Activated CD4-positive, alpha-beta T cell treated with anti-CD3 and anti-CD28 coated beads, Interleukin-2, Interleukin-6, amounts not matched to agents 100 ng/mL and 50 ng/mL, durations not matched to agents 16 hours and 8 hours (primary cell): ENCODE measurements at places on chromosomes 1 and 21.
A peak's percentile ranks its signal among the peaks of the same experiment; 100 is the strongest.

GRCh38 chr1:53311702-53312305, 16.1 kb downstream of the LRP8 start:
- no peak for DNase-seq

DNA sequence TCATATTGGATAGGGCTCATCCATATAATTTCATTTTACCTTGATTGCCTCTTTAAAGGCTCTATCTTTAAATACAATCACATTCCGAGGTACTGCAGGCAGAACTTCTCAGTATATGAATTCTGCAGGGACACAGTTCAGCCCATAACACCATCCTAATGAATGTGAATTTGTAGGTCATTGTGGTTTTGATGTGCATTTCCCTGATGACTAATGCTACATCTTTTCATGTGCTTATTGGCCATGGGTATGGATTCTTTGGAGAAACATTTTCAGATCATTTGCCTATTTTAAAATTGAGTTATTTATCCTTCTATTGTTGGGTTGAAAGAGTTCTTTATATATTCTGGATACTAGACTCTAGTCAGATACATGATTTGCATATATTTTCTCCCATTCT, 9.6 kb upstream of the RPS6KC1 start:
- no peak for DNase-seq

DNA sequence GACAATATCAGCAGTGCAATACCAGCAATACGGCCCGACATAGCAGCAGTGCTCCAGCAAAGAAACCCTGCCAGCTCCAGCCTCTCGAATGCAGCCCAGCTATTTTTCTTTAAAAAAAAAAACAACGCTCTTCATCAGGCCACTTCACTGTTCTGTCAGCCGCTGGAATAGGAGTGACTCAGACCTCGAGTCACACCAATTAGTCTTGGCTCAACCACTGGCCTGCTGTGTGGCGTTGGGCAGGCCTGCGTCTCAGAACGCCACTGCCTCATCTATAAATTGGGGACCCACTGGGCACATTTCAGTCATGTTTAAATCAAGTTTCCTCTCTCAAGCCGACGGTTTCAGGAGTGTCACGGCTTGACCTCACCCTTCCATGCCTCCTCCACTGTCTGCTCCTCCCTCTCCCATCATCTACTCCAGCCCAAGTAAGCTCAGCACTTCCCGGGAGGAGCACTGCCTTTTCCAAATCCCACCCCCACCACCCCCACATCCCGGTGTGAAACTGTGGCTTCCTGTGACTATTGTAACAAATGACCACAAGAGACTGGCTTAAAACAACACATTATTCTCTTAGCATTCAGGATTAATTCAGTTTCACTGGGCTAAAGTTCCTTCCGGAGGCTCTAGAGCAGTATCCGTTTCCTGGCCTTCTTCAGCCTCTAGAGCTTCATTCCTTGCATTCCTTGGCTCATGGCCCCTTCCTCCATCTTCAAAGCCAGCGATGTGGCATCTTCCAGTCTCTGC, 71.9 kb upstream of the EFHD2 start:
- no peak for DNase-seq

- DNase-seq = no peak
These were observed 3.7 kb downstream of the PLPPR4 start for GRCh38 chr1:99268021-99268420.

DNA sequence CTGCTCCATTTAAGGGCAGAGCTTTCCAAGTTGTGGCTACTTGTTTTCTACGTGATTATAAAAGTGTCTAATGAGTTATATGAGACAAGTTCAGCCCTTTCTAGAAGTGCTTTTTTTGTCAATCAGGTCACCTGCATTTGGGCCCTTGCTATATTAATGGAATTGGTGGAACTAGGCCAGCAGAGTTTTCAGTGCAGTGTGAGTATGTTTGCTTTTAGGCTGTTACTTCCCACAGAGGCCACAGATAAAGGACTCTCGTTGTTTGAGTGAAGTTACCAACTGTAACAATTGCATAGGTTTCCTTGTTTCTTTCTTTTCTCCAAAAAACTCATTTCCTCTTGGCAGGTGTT, 10.9 kb downstream of the SMAP2 start:
- DNase-seq = no peak

GRCh38 chr1:6317098-6317760, 56.3 kb upstream of the GPR153 start:
- DNase-seq = no peak

DNA sequence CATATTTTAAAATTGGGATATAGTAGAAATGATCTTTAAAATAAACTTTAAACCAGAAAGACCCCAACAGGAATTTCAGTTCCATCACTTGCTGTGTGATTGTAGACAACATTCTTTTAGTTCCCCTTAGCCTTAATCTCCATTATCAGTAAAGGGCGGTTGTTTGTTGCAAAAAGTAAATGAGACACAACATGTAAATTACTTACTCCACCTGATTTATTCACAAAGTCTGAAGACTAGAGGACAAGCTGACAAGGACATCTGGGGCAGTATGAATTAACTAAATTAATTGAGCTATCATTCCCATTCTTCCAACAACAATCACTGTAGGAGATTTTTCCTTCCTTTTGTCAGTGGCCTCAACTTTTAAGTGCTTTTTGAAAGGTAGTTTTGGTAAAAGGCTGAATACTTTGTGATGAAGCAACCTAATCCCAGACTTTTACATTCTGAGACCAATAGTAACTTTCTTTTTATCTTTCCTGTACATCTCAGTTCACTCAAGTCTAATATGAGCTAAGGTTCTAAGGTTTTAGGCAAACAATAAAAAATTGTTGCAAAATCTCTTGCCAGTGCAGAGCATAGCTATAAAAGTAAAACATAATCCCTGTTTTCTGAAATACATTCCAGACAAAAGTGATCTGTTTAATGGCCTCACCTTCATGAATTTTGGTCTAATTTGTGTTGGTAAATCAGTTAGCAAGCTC, 6.2 kb downstream of the SLC19A2 start:
- DNase-seq = no peak

DNA sequence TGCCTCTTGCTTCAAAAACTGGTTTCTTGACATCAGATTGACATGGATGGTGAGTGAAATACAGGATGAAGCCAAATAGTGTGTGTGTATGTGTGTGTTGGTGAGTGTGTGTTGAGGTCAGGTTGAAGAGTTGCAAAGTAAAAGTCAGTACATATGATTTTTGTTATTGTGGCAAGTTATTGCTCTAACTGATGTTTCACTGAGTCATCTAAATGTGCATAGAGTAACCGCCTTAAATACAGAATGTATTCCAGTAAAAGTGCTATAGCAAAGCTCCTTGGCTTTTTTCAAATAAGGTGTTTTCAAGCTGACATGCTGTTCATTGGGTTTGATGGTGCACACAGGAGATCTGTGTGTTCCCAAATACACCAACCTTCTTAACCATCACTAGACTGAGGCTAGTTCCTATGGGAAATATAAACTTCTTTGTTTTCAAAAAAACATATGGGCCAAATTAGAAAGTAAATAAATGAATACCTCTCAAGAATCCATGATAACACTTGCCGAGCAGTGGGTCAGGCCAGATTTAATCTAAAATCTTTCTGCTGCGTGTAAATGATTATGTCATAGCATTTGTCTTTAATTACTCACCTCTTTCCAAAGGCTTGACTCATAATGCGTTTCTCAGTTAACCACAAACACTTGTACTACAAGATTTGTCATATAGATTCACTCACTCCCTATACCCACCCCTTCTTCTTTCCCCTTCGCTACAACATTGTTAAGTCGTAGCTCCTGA, 151.1 kb downstream of the LYPLAL1 start:
- peak; percentile 82 for DNase-seq

DNA sequence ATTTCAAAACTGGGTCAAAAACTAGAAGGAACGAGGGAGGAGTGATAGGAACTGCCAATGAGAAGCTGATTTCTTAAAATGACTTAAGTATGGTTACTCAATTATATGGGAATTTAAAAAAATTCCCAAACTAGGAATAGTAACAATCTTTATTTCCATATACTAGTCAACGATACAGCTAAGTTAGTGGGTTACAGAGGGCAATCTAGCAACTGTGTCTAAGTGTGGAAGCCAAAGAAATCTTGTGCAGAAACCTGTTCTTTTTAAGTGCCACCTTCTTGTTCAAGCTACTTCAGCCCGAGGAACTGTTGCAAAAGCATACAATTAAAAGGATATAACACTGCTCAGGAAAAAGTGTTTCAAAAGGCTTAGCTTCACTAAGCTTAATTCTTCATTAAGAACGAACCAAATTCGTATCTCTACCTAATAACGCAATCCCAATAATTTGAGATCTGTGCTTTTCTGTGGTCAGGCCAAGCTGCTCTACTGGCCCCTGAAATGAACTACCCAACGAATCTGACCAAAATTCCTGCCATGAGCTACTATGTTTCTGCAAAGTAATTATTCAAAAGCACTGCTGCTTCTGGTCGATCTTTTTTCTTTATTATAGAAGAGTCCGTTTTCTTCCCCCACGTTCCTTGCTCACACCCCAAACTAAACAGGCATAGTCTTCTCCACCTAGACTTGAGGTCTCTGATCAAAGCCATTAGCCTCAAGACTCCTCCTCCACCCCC, 1.8 kb downstream of the USP24 start:
- DNase-seq = no peak

DNA sequence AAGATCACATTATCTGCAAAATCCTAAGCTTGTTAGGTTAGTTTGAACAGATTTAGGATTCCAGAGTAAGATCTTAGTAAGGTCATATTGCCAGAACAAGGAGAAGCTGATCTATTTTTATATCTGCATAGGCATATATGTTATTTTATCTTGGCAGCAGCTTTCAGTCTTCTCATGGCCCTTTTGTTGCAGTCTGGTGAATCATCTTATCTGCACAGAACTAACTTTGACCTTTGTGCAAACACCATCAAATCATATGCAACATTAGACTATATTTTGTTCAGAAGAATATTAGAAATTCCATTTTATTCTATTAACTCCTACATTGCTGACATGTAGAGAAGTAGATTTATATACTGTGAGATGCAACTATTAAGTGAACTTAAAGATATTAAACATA, 107.3 kb downstream of the CLEC20A start:
- no peak for DNase-seq

- DNase-seq = no peak
These were observed 163.3 kb downstream of the RHOU start for GRCh38 chr1:228898582-228898992.

- no peak for DNase-seq
These were observed 107.4 kb upstream of the CASZ1 start for GRCh38 chr1:10903821-10904220.
